ENCODE measurements at places on chromosomes 1 and 21. TPM values are rescaled to one million over a fixed set of nuclear protein-coding genes. Genes with fewer than 3 reads are reported as not detected.

DNA sequence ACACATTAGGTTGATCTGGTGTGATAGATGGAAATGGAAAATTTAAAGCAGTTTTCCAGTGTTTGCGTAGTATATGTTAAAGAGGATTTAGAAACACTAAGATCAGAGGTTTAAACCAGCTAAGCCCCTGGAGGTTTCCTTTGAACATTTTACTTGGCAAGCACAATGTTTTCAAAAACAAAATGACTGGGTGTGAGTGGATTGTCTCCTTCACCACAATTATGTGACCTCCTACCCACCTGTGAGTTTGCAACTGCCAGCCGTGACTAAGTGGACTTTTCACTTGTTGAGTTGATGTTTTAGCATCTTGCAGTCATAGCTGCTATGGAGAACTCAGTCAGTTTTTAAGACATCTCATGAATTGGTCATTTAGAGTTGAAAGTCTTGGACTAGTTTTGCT lies 4.7 kb downstream of the CCDC190 start:
- no peak for DNase-seq

DNA sequence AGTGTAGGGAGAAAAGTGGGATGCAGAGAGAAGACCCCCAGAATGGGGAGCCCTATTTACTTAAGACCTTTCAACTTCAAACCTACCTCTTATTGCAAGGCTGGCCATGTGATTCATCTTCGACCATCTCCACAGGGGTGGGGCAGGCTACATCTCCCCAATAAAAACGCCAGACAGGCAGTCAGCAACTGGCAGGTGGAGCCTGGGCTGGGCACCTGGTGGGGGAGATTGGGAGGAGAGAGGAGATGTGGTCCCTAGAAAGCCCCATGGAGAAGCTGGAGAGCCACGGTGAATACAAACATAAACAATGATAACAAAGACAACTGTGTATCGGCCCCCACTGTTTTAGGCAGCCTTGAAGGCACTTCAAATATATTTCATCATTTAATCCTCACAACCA lies 336.7 kb upstream of the PROX1 start:
- no peak for DNase-seq

DNA sequence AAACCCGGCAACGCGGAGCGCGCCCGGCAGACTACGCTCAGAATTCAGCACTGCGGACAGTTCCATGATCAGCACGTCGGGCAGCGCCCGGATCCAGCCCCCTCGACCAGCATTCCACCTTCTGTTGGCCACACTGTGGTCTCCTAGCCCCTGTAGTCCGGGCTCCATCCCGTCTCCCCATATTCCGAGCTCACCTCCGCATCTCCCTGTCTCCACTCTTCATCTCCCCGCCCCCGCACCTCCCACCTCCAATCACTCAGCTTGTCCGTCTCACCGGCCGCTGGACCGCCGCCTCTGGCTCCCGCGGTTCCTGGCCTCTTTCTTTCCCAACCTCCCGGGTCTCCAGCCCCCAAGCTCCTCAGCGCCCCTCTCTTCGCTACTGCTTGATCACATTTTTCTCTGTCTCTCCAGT lies 500 bp downstream of the EPHA10 start:
- peak; percentile 29 for DNase-seq

The CD52 gene
- 411 TPM for total RNA-seq

The ADAMTSL4 gene
- 1.3 TPM for total RNA-seq

The NBPF10 gene
- total RNA-seq, result 3.7 TPM

The KISS1 gene
- total RNA-seq, result not detected
